Bladder microvascular endothelial cell (primary cell): ENCODE measurements at places on chromosomes 5 and 9. TPM values are rescaled to one million over a fixed set of nuclear protein-coding genes. Genes with fewer than 3 reads are reported as not detected.

IFNA5 gene
- under 0.01 TPM in 1 of 2 replicates, not detected in the other for total RNA-seq

ABLIM3 gene
- 23.3 and 40.3 TPM in 2 replicates for total RNA-seq

KCNV2 gene
- total RNA-seq, result not detected in 2 replicates

CTNND2 gene
- not detected in 2 replicates for total RNA-seq

CAMK4 gene
- 0.32 and 2.3 TPM in 2 replicates for total RNA-seq

ENTPD2 gene
- under 0.01 TPM in 1 of 2 replicates, not detected in the other for total RNA-seq

RGS3 gene
- total RNA-seq, result 311 and 404 TPM in 2 replicates

EIF4E1B gene
- not detected in 2 replicates for total RNA-seq

TAF11L4 gene
- not detected in 2 replicates for total RNA-seq

IL31RA gene
- under 0.01 and 0.06 TPM in 2 replicates for total RNA-seq

RFESD gene
- total RNA-seq, result 0.97 and 1.2 TPM in 2 replicates

TAF11L13 gene
- total RNA-seq, result not detected in 2 replicates

ZNG1A gene
- 20.1 and 22.3 TPM in 2 replicates for total RNA-seq

ANKRD18B gene
- 0.49 and 0.63 TPM in 2 replicates for total RNA-seq

PCDHB14 gene
- 0.49 and 1.8 TPM in 2 replicates for total RNA-seq

MOB3B gene
- total RNA-seq, result under 0.01 and 2.0 TPM in 2 replicates

NDOR1 gene
- 2.3 and 3.3 TPM in 2 replicates for total RNA-seq
